ENCODE measurements at places on chromosomes 5 and 9. TPM values are rescaled to one million over a fixed set of nuclear protein-coding genes. Genes with fewer than 3 reads are reported as not detected.

Gene DOCK8
- total RNA-seq: 2.4 TPM

Gene LPAR1
- 24.5 TPM for total RNA-seq

Gene KIF24
- total RNA-seq: 1.2 TPM

Gene GRAMD2B
- 6.5 TPM for total RNA-seq

Gene CDK7
- total RNA-seq: 51.8 TPM

Gene GABRA6
- under 0.01 TPM for total RNA-seq

Gene PCDHA8
- total RNA-seq: 8.2 TPM

Gene CTSV
- total RNA-seq: 0.41 TPM

Gene KIF4B
- total RNA-seq: 0.41 TPM

Gene PCDHGA10
- total RNA-seq: 9.8 TPM

Gene GDNF
- total RNA-seq: not detected

Gene MINAR2
- not detected for total RNA-seq

Gene CDC20B
- not detected for total RNA-seq

Gene PSMB7
- 181 TPM for total RNA-seq

Gene LRRC19
- not detected for total RNA-seq

Gene PDE6A
- not detected for total RNA-seq

Gene FAXDC2
- total RNA-seq: 2.4 TPM

Gene GABRP
- total RNA-seq: not detected

Gene ANAPC2
- 22.4 TPM for total RNA-seq

Gene CARTPT
- 2.9 TPM for total RNA-seq

Gene CFAP157
- total RNA-seq: not detected

Gene C9orf50
- not detected for total RNA-seq

Gene IL3
- total RNA-seq: not detected

Gene PCDHAC1
- total RNA-seq: 76.2 TPM

Gene KCNT1
- 3.7 TPM for total RNA-seq

Gene MYO10
- total RNA-seq: 25.3 TPM

Gene PCDHGC3
- total RNA-seq: 20.8 TPM

Gene DUSP1
- 32.2 TPM for total RNA-seq

Gene TRIM32
- 19.6 TPM for total RNA-seq

Gene SNX18
- 24.9 TPM for total RNA-seq

Gene PCDHB15
- total RNA-seq: 18.3 TPM

Gene ENHO
- 53.4 TPM for total RNA-seq

Gene CCDC127
- 7.3 TPM for total RNA-seq

Gene GLIPR2
- 8.6 TPM for total RNA-seq

Gene C9orf153
- not detected for total RNA-seq

Gene ZNF474
- total RNA-seq: 1.6 TPM

Gene LECT2
- total RNA-seq: not detected

Gene AGXT2
- total RNA-seq: not detected

Gene MYORG
- 2.4 TPM for total RNA-seq

Gene PROB1
- under 0.01 TPM for total RNA-seq

Gene HAPLN1
- 5.7 TPM for total RNA-seq

Gene FOXI1
- total RNA-seq: not detected

Gene BARHL1
- total RNA-seq: not detected

Gene OR1Q1
- total RNA-seq: not detected

Gene HTR4
- total RNA-seq: 1.2 TPM

Gene TAF11L10
- not detected for total RNA-seq

Gene DBH
- total RNA-seq: under 0.01 TPM

Gene CER1
- not detected for total RNA-seq

Gene DAP
- 7.3 TPM for total RNA-seq

Gene AQP7
- total RNA-seq: not detected

Gene TPPP
- 13.5 TPM for total RNA-seq

Gene NRARP
- 3.7 TPM for total RNA-seq

Gene QRFP
- total RNA-seq: under 0.01 TPM

Gene IL5
- total RNA-seq: not detected

Gene ANKRD55
- total RNA-seq: 2.0 TPM

Data from frontal cortex (tissue), 4 donors.